GM04503 (cell line): ENCODE measurements at places on chromosomes 6 and 20.

DNA sequence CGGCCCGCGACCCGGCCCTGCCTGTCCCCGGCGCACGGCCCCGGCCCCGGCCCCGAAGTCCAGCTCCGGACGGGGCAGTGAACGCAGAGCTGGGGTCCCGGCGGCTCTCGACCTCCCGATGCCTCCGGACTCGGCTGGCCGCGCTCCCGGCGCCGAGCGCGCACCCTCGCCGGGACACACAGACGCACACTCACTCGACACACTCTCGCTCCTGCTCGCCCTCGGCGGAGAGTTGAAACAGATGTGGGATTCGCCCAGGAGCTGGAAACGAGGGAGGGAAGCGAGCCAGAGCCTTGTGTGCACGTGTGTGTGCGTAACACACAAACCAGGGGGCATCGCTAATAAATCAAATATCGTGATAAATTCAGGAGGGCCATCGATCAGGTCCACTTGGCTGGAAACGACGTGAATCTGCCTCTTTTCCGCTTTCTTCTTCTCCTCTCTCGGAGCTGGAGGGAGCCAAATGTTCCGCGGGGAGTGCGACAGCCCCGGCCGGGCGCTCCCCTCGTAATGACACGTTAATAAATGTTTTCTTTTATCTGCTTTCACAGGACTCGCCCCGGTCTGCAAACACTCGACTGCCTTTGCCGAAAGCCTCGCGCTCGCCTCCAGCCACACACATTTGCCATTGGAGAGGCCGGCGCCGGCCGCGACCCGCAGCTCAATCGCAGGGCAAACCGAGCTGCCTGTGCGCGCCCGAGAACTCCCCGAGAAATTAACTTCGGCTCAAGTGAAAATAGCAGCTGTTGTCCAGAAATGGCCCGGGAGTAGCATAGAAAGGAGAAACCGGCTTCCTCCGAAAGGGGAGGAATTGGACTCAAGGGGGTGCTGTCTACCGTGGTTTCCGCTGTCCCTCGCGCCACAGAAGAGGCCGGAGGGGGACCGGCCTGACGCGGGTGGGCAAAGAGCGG lies 828 bp upstream of the SULF2 start:
- DNase-seq: peak; percentile 30

- no peak for DNase-seq
Observed at GRCh38 chr20:50372770-50373088, 137.5 kb upstream of the PTPN1 start.

DNA sequence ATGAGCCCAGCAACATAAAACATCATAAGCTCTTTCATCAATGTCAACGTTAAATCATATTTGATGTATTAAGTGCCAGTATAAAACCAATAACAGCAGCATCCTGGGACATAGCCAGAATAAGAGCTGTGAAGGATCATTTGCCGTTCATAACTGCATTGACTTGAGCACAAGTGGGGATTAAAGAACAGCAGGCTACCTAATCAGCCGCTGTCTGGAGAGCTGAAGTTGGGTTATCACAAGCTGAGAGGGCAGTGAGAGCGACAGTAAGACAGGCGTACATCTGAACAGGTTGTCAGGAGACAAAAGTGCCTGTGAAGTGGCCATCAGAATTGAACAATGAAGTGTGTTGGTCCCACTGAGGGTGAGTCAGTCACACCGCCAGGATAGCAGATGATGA lies 269.6 kb downstream of the GRIK2 start:
- DNase-seq: no peak

- DNase-seq: no peak
Observed at GRCh38 chr20:16555754-16556153, 17.5 kb downstream of the KIF16B start.

- no peak for DNase-seq
Observed at GRCh38 chr6:148617530-148617929, 129.3 kb upstream of the UST start.

DNA sequence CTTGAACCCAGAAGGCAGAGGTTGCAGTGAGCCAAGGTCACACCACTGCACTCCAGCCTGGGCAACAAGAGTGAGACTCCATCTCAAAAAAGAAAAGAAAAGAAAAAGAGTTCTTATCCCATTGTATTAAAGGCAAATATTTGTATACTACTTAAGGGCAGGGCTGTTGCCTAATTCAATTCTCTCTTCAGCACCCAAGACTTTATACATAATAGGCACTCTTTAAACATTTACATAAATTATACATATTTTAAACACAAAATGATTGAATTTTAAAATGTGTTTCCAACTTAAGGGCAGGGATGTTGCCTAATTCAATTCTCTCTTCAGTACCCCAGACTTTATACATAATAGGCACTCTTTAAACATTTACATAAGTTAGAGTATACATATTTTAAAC lies 424.3 kb upstream of the ARID1B start:
- DNase-seq: no peak

DNA sequence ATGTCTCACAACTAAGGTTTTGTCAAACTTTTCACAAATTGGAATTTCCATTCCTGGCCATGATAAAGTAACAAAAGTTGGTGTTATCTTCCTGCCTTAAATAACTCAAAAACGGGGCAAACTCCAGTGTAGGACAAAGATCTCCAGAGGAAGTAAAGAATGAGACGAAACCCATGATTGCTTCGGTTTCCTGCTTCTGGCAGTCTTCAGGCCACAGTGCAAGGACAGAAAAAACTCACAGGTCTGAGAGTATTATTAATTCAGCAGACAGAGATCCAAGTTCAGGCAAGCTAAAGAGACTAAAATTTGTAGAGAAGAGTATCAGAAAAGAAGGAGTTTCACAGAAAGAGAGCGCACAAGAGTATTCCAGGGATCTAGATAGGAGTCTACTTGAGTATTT lies 64.8 kb upstream of the RCAN2 start:
- no peak for DNase-seq

DNA sequence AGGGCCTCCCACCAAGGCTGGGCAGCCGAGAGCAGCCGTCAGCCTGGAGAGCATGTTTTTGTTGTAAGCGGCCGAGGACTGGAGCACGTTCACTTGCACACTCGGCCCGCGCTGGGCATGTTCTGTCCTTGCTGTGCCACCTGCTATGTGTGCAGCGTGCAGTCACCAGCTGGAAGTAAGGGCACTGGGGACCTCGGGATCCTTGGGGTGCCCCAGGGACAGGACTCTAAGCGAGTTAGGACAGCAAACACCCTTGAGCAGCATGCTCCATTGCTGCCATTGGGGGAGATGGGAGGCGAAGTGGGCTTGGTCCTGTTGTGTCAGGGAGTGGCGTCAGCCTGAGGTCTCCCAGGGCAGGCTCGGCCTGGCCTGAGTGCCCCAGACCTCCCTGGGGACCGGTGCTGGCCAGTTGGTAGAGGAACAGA lies 18.6 kb downstream of the DYNLT1 start:
- DNase-seq: no peak

- no peak for DNase-seq
Observed at GRCh38 chr6:98560418-98560817, 274.0 kb upstream of the POU3F2 start.

- DNase-seq: no peak
Observed at GRCh38 chr6:148316308-148316707, 26.3 kb upstream of the SASH1 start.

DNA sequence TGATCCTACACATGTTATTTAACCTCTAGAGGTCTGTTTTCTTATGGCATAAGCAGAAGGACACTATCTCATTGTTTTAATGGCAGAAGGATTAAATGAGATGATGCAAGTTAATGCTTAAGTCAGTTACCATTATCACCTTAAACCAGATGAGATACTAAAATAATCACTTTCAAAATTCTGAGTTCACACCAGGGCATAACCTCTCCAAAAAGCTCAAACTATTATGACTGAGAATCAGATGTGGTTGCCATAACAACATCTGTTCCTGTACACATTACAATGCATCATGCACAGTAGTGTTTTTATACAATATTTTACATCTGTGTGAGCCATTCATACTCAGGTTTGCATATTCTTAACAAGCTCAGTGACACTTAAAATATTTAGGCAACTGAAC lies 10.2 kb downstream of the ADNP start:
- DNase-seq: no peak

- DNase-seq: no peak
Observed at GRCh38 chr6:45026003-45026516, 302.1 kb upstream of the RUNX2 start.

GRCh38 chr6:138594758-138595140 lies 95.5 kb upstream of the NHSL1 start:
- no peak for DNase-seq
